ENCODE measurements at places on chromosomes 13 and 19.

GRCh38 chr13:37273836-37274235 lies 168.4 kb upstream of the CSNK1A1L start:
- DNase-seq, result no peak

DNA sequence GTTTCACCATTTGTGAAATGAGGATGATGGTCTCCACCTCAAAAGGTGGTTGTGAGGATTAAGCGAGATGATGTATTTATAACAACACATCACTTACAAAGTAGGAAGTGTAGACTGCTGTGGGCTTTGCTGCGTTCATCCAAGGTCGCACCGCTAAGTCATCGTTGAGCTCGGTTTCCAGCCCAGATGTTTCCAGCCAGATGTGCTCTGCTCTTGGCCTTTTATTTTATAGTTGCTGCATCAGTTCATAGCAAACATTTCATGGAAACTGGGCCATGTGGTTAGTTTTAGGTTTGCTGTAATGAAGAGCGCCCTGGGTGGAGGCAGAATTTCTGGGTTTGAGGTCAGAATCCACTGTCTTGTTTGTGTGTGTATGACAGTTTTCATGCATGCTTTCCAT lies 76.5 kb upstream of the RNF113B start:
- no peak for DNase-seq

DNA sequence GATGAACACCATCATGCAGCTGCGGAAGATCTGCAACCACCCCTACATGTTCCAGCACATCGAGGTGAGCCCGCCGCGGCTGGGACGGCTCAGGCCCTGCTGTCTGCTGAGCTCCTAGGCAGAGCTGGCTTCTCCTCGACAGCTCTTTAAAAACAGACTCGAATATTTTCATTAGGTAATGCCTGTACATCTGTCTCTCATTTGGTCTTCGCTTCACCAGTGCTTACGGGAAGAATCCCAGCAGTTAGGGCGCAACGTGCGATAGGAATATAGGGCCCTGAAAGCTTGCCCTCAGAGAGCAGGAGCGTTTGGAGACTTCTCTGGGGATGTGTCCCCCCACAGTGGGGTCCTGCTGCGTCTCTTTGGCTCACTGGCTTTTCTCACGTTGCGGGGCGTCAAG lies 63.8 kb upstream of the LDLR start:
- DNase-seq, result no peak

DNA sequence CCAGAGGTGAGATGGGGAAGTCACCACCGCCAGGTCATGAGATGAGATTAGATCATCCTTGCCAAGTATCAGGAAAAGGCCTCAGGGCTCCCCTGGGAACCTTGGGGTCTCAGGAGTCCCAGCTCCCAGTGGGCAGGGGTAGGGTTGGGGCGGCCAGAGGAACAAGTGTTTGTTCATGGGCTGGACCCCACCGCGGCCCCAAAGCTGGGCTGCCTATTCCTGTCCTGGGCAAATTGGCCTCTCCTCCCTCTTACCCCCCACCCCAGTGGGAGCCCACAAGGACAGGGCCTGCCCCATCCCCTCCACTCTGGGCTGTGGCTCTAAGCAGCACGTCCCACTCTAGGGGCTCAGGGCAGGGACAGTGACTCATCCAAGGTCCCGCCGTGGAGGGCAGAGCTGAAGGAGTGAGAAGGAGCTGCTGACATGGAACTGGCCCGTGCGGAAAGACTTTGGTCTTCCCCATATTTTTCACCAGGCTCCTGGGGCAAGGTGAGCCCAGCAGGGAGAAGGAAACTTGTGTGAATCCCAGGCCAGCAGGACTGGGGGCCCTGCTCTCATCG lies 4.0 kb upstream of the HCN2 start:
- DNase-seq, result no peak

DNA sequence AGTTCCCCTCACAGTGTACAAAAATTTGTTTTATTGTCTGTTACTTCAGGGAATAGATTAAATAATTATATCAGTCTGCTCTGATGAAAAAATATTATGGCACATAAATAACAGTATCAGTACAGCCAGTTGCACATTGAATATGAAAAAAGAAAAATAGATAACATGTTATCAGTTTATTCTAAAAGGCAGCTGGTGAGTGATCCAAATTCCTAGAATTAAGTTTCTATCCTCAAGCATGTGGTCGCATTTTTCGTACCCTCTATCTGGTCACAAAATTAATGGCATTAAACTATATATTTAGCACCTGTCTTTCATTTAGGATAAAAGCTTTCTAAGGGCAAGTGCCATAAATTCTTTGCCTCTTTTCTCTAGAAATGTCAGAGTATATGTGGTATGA lies 944.8 kb upstream of the PCDH9 start:
- no peak for DNase-seq

- no peak for DNase-seq
These were observed 5.3 kb downstream of the FGF21 start for GRCh38 chr19:48760504-48761205.

- no peak for DNase-seq
These were observed 21.7 kb upstream of the LDLR start for GRCh38 chr19:11067356-11068113.

DNA sequence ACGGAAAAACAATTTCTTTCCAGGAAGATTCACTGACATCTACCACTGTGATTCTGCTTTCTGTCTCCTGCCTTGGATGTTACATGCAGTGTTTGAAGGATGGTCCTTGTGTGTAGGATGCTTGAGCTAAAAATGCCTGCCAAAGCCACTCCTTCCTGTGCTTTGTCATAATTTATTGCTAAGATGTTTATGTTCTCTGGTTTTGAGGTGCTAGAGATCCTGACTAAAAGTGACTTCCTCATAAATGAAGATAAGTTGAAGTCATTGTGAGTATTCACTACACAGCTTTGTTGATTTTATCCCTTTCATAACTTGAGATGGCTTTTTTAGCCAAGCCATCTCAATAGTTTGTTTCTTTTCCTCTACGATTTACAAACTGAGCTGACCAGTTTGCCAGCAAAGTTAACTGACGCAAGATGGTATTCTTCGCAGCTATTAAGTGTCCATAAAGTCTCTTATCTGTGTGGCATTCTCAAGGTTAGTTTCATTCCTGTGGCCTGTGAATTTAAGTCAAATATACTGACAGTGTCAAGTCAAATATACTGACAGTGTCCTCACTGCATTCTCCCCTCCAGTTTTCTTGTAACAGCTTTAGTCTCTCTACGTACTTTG lies 15.7 kb upstream of the FBXL3 start:
- no peak for DNase-seq

DNA sequence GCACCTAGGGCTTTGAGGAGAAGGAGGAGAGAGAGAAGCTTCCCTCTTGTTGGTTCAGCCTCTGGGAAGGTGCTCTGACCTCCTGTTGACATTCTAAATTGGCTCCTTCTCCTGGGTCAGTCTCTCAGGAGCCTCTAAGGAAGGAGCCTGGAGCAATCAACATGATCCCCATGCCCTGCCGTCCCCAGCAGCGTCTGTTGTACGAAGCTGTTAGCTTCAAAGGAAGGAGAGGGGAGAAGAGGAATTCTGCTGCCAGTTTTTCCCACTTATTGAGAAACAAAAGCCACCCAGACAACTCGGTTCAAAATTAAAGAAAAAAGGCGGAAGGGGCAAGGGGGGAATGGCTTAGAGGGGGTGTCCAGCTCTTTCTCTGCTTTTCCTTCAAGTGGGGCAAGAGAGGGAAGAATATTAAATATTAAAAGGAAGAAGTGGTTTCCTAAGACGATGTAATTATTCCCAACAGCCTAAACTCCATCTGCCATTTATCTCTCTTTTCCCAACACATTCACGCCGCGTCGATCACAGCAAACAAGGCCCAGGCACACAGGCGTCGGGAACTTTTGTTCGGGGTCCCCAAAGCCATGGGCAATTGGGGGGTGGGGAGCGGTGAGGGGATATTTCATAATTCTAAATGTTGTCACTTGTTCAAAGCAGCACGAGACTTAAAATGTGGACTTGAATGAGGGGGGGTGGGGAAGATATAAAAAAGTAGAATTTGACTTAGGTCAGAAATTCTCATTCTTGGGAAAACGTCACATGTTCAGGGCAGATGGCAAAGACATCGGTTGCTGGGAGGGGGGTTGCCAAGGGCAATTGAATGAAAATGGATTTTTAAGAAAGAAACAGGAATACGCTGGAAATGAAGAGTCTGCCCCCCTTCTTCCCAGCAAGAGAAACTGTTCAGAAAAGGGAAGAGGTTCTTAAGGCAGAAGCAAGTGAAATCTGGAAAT lies 116.8 kb upstream of the CACNA1A start:
- no peak for DNase-seq

DNA sequence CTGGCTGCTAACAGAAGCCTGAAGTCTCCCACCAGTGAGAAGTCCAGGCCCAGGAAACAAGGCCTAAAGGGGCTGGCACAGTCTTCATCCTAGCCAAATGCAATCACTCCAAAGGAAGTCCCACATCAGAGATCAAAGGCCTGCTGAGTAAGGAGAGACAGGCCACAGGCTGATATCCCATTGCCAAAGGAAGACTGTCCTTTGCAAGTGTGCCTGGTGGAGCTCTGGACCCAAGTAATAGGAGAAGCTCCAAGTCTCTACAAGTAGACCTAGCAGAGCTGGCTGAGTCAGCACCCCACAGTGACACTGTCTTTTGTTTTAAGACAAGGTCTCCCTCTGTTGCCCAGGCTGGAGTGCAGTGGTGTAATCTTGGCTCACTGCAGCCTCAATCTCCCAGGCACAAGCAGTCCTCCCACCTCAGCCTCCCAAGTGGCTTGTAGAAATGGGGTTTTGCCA lies 4.5 kb downstream of the DBP start:
- DNase-seq, result no peak

DNA sequence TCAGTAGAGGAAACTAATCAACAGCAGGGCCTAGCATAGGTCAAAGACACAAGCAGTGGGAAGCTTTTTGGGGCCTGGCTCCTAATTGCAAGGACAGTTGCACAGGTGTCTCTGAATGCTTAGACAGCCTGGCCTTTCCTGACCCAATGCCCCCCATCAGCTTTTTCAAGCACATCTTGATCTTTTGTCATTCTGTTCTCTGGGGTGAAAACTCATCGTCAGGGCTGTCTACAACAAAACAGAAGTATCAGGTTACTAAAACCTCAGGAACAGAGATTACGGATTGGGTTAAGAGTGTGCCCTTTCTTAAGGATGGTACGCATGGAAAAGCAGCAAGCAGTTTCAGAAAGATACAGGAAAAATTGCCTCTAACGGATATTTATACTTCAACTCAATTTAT lies 8.3 kb upstream of the ZNF254 start:
- DNase-seq, result no peak

GRCh38 chr19:28553005-28553404 lies 659.9 kb downstream of the UQCRFS1 start:
- no peak for DNase-seq

- DNase-seq, result no peak
These were observed 15.2 kb downstream of the HTR2A start for GRCh38 chr13:46881621-46882020.

- peak; percentile 56 for DNase-seq
These were observed 13.2 kb upstream of the ASF1B start for GRCh38 chr19:14149509-14149994.

DNA sequence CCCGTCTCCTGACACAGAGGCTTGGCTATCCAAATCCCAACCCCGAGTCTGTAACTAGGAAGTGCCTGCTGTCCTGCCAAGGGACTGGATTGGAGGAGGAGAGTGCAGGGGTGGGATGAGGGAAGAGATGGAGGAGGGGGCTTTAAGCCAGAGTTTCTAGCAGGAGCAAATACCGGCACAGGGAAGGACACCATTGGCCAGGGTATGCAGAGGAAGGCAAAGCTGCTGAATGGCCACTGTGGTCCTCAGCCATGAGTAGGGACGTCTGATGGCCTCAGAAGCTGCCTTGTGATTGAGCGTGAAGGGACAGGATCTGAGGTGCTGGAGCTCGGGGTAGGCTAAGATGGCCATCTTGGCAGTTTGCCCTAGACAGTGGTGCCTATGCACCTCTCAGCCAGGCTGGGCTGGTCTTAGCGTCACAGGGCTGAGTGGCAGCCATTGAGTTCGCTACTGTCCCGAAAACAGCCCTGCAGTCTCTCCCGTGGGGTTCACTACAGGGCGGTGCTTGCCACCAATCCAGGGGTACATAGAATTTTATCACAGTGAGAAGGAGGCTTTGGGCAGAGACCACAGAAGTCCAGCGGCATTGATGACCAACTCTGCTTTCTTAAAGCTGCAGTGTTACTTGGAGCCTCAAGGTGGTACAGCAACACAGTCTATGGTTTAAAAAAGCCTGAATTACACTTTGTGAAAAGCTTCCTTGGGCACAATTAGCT lies 61.8 kb downstream of the AKAP11 start:
- DNase-seq, result no peak

DNA sequence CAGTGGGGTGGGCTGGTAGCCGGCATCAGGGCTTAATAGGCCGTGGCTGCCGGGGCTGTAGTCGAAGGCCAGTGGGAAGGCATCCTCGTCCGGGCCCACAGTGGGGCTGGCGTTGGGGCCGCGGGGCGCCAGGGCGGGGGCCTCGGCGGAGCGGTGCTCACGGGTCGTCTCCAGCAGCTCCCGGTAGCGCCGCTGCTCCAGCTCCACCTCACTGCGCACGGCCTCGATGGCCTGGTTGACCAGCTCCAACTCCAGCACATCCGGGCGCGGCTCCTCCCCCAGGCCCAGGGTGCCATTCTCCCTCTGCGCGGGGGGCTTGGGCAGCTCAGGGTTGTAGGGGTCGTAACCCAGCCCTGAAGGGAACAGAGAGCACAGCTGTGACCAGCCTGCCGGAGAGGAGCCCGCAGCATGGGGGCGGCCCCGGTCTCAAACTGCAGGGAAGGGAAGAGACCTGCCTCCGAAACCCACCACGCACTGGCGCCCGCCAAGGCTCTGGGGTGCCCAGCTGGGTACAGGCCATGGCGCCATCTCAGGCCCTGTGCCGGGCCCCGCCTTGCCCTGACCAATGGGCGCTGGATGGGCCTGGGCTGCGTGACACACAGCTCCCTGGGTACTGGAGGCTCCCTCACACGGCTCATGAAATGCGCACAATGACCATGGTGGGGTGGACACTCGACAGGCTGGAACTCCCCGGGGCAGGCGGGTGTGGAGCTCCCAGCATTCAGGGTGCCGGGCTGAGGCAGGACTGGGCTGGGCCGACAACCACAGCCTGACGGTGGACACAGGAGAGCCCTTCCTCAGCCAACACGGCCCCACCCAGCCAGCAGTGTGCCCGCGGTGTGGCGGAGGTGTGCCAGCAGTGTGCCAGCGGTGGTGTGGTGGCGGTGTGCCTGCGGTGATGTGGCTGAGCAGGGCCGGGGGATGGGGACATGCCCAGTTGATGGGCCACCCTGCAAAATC lies 16.5 kb upstream of the ATP8B3 start:
- DNase-seq, result no peak

DNA sequence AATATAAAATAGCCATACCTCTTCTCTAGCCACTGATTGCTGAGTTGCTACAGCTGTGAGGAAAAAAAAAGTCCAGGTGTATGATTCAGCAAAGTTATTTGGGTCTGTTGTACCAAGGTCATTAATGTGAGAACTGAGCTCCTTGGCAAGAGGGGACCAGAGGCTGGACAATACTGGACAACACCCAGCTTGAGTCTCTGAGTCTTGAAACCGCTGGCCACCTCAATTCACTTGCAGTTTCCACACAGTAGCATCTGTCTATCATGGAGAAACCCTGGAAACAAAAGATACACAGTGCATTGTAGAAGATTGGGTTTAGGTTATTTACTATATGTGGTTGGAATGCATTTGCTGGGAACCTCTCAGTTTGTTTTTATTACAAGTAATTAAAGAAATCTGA lies 60.4 kb downstream of the WDFY2 start:
- no peak for DNase-seq
